Activated CD8-positive, alpha-beta T cell treated with anti-CD3 and anti-CD28 coated beads for 36 hours (primary cell): ENCODE measurements at places on chromosomes 2 and 18.

GRCh38 chr2:5590886-5591285 lies 101.3 kb upstream of the SOX11 start:
- H3K4me3 ChIP-seq, result no peak overlapping the region
- no peaks in the 10 kb centered on the region for H3K36me3 ChIP-seq
- no peaks in the 10 kb centered on the region for H3K27me3 ChIP-seq
- H3K4me1 ChIP-seq, result no peaks in the 10 kb centered on the region
- H3K27ac ChIP-seq, result no peak overlapping the region

- H3K4me3 ChIP-seq, result peak overlapping the region; percentile 28
- peak; percentile 55 for DNase-seq
- no peaks in the 10 kb centered on the region for H3K36me3 ChIP-seq
- no peaks in the 10 kb centered on the region for H3K27me3 ChIP-seq
- H3K4me1 ChIP-seq, result peaks cover 12% of the 10 kb centered on the region
- peak overlapping the region; percentile 86 for H3K27ac ChIP-seq
These were observed 151.6 kb downstream of the DTNB start for GRCh38 chr2:25521665-25522387.

GRCh38 chr2:233387667-233388528 lies 33.6 kb downstream of the DGKD start:
- H3K27ac ChIP-seq, result peak overlapping the region; percentile 89
- H3K4me1 ChIP-seq, result peaks cover 70% of the 10 kb centered on the region
- H3K4me3 ChIP-seq, result peak overlapping the region; percentile 69
- H3K27me3 ChIP-seq, result no peaks in the 10 kb centered on the region

- no peak overlapping the region for H3K4me3 ChIP-seq
- DNase-seq, result no peak
- no peaks in the 10 kb centered on the region for H3K27me3 ChIP-seq
- H3K36me3 ChIP-seq, result no peaks in the 10 kb centered on the region
- H3K27ac ChIP-seq, result no peak overlapping the region
These were observed 30.6 kb upstream of the SCN9A start for GRCh38 chr2:166406374-166406773.

DNA sequence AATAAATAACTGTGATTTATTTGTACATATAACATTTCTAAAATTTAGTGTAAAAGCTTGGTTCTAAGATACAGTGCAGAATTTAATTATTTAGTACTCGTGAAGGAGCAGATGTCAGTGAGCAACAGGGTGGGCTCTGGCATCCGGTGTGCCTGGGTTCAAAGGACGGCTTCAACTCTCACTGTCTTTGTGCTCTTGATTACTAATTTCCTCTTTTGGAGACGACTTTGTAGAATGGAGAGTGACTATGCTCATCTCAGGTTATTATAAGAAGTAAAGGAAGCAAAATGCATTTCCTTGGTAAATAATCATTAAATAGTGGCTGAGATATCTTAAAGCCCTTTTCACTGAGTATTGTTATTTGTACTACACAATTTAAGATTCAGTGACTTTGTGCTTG lies 271.7 kb downstream of the ASXL3 start:
- no peaks in the 10 kb centered on the region for H3K4me1 ChIP-seq
- no peak overlapping the region for H3K4me3 ChIP-seq
- H3K27me3 ChIP-seq, result no peaks in the 10 kb centered on the region

DNA sequence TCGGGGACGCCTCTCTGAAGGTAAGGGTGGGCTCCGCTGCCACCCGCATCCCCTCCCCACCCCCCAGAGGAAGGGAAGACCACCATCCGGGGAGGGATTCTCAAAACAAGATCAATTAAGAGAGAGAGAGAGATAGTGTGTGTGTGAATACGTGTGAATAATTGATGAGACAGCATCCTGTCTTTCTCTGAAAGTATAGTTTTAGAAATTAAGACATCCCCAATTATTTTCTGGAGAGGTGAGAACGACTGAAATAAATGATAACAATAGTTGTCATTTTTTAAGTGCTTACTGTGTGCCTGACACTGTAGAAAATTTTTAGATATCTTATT lies 751 bp downstream of the IL18R1 start:
- peak overlapping the region; percentile 96 for H3K4me3 ChIP-seq
- peaks cover 8% of the 10 kb centered on the region for H3K36me3 ChIP-seq
- H3K27me3 ChIP-seq, result no peaks in the 10 kb centered on the region
- H3K27ac ChIP-seq, result peak overlapping the region; percentile 98
- no peak for DNase-seq
- H3K4me1 ChIP-seq, result peaks cover 41% of the 10 kb centered on the region
